T-cell (primary cell): ENCODE measurements at places on chromosomes 3 and 15. TPM values are rescaled to one million over a fixed set of nuclear protein-coding genes. Genes with fewer than 3 reads are reported as not detected.
A peak's percentile ranks its signal among the peaks of the same experiment; 100 is the strongest.

GRCh38 chr3:142115867-142116668, 33.3 kb downstream of the TFDP2 start:
- DNase-seq, result no peak

DNA sequence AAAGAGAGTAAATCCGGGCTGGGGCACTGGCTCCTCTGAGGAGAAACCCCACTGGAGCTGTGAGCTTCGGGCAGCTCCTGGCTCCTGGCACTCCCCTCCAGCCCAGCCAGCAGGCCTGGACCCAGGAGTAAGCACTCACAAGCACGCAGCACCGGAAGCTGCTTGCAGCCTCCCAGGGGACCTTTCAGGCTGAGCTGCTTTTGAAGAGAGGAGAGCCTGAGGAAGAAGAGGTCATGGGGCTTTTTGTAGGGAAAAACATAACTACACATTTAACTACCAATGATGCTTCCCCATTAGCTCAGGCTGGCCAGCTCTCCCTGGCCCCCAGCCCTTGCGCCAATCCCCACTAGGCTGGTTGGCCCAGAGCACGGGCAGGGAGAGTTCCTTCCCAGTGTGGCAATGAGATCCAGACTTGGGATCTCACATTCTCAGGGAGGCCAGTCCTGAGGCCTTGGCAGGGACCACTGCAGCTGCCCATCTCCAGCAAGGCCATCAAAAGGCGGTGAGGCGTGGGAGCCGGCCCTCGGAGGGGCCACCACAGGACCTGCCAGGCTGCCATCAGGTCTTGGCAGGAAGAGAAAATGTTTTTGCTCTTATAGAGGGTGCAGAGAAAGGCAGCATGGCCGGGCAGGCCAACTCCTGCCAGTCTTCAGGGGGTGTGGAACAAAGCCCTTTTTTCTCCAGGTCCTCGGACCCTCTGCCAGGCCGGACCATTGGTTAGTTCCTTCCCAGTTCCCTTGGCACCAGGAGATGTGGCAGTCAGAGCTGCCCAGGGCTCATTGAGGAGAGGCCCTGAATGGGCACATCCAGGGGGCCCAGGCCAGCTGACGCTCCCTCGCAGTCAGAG, 41.5 kb upstream of the MFGE8 start:
- DNase-seq, result no peak

- peak; percentile 76 for DNase-seq
Observed at GRCh38 chr3:195609229-195609628, 25.5 kb upstream of the APOD start.

- no peak for DNase-seq
Observed at GRCh38 chr3:30187366-30187765, 419.0 kb upstream of the TGFBR2 start.

DHX36 gene
- 70.3 TPM for total RNA-seq

FYCO1 gene
- total RNA-seq, result 30.1 TPM

GOLGA8T gene
- total RNA-seq, result 0.60 TPM

CRTAP gene
- total RNA-seq, result 27.8 TPM
